ENCODE measurements at places on chromosomes 2 and 18. TPM values are rescaled to one million over a fixed set of nuclear protein-coding genes. Genes with fewer than 3 reads are reported as not detected.

FBXO41 gene
- 0.05 TPM for total RNA-seq

FAM237A gene
- total RNA-seq = not detected

SMCHD1 gene
- total RNA-seq = 23.2 TPM

VIT gene
- not detected for total RNA-seq

TOGARAM2 gene
- not detected for total RNA-seq

PLCL1 gene
- 2.0 TPM for total RNA-seq

MOGAT1 gene
- not detected for total RNA-seq

CRYGC gene
- not detected for total RNA-seq

STAT4 gene
- total RNA-seq = not detected

TIA1 gene
- total RNA-seq = 41.3 TPM

IL1R2 gene
- not detected for total RNA-seq

SCN1A gene
- total RNA-seq = not detected

ANKRD30B gene
- not detected for total RNA-seq

HS1BP3 gene
- total RNA-seq = 35.8 TPM

IL18RAP gene
- total RNA-seq = not detected

GMCL1 gene
- total RNA-seq = 8.6 TPM

ACKR3 gene
- total RNA-seq = 0.93 TPM

CFAP53 gene
- total RNA-seq = 0.27 TPM

VWC2L gene
- not detected for total RNA-seq

KIAA2012 gene
- total RNA-seq = not detected

TMEM169 gene
- total RNA-seq = not detected

TTL gene
- total RNA-seq = 31.7 TPM

PPP4R1 gene
- 89.2 TPM for total RNA-seq

ZC3H6 gene
- total RNA-seq = 1.2 TPM

DQX1 gene
- not detected for total RNA-seq

TMSB10 gene
- total RNA-seq = 13,420 TPM

All from mammary microvascular endothelial cell (primary cell).